ENCODE measurements at places on chromosomes 6 and 20.

DNA sequence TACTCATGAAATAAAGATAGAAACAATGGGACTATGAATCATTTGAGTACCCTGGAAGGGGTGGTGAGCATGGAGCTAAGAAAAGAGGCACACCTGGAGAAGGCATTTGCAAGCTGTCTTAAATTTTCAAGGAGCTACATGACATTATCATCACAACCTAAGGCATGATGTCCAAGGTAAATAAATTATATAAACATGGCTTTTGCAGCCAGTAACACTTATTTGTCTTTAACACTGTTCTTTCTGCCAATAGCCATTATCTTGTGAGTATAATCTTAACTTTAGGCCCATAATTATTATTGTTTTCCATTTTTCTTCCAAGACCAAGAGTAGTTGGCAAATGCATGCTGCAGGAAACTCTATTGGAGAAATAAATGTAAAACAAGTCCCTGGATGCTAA lies 63.7 kb downstream of the ALDH5A1 start:
- DNase-seq = no peak

DNA sequence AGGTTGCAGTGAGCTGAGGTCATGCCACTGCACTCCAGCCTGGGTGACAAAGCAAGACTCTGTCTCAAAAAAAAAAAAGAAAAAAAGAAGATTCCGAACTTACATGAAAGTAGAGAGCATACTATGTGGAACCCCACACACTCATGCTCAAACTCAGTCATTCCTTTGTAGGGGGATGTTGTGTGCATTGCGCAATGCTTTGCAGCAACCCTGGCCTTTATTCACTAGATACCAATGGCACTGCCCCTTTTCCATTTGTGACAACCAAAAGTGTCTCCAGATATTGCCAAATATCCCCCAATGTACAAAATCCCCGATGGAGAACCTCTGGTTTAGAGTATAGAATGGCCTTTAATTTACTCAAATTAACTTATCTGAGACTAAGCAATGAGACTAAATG lies 158.6 kb downstream of the GJA1 start:
- DNase-seq = no peak

DNA sequence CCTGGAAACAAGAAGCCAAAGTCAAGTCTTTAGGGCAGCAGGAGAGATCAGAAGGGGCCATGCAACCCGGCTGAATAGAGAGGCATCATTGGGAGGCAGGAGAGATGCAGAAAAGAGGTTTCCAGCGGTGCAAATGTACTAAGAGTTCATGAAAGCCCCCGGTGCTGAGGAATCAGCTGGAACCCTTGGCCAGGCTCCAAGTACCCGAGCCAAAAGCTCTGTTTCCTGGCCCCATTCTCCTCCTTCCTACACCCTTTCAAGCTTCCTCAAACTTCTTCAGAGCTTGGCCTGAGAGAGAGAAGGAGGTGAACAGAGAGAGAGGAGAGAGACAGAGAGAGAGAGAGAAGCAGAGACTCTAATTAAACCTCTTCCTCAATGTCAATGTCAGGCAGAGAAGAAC lies 433.5 kb downstream of the PRKN start:
- DNase-seq = no peak

GRCh38 chr20:1718604-1719384 lies 61.2 kb upstream of the SIRPG start:
- DNase-seq = no peak

GRCh38 chr6:21158149-21158548 lies 435.4 kb upstream of the SOX4 start:
- no peak for DNase-seq

- no peak for DNase-seq
Measured at GRCh38 chr6:109672175-109672574, 18.8 kb downstream of the AK9 start.

DNA sequence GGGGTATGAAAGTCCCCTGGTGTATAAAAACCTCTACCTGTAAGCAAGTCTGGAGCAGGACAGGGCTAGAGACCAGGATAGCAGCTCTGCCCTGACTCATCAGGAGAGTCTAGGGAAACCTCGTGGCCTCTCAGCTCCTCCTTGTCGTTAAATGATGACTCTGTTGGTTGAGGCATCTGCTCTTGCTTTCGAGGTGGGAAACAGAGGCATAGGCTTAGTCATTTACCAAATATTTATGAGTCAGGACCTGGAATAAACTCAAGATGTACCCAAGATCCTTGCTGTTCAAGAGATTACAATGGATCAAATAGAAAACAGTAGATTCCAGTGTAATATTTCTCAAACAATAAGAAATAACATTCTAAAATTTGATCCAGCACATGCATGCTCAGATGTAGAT lies 5.5 kb downstream of the MANBAL start:
- no peak for DNase-seq

- DNase-seq = no peak
Measured at GRCh38 chr20:25145131-25145530, 50.4 kb upstream of the ENTPD6 start.

DNA sequence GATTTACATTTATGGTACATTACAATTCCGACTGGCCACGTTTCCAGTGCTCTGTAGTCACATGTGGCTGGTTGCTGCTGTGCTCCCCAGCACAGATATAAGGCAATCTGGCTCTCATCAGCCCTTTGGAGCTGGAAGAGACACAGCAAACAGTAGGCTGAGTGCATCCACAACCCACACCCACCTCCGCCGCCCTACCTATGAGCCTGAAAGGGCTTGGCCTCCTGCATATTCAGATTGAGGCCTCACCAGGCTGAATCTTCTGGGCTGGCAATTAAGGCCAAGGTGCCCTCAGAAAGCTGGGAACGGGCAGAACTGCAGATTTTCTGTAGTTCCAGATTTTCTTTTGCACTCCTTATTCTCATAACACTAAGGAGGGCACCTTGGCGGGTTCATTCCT lies 2.7 kb upstream of the SNHG17 start:
- no peak for DNase-seq

- DNase-seq = no peak
Measured at GRCh38 chr20:49286689-49287551, 9.1 kb upstream of the ZNFX1 start.

- no peak for DNase-seq
Measured at GRCh38 chr20:49831022-49831769, 18.6 kb downstream of the SLC9A8 start.

- no peak for DNase-seq
Measured at GRCh38 chr6:93515736-93516135, 96.4 kb upstream of the EPHA7 start.

GRCh38 chr20:43934833-43935232 lies 20.2 kb downstream of the TOX2 start:
- no peak for DNase-seq

- DNase-seq = no peak
Measured at GRCh38 chr20:57749131-57749690, 39.4 kb upstream of the PMEPA1 start.

- DNase-seq = no peak
Measured at GRCh38 chr6:16698162-16698533, 63.1 kb downstream of the ATXN1 start.

- DNase-seq = no peak
Measured at GRCh38 chr6:52724042-52724405, 39.3 kb downstream of the GSTA2 start.

DNA sequence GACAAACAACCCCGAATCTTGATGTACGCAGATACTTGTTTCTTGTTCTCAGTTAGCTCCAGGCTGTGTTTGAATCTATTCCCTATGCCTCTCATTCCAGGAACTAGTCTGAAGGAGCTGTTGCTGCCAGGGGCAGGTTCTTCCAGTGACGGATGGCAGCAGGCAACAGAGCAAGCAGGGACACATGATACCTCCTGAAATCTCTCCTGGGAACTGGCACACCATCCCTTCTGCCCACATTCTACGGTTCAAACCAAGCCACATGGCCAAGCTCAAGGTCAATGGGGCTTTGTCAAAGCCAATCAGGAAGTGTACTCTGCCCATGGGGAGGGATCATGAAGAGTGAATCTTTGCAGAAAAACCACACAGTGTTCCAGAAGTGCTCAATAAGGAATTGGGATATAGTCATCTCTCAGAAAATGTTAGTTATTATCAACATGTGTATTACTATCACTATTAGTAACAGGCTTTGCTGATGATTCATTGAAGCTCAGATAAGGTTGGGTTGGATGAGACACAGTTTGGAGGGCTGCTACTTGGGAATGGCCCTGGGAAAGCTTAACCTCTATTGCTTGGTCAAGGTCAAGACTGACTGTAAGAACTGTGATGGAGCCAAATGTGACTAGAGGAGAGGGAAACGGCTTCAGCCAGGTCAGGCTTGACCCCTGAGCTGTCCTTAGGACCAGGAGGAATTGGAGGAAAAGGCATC lies 454.9 kb downstream of the PTPRT start:
- DNase-seq = no peak

DNA sequence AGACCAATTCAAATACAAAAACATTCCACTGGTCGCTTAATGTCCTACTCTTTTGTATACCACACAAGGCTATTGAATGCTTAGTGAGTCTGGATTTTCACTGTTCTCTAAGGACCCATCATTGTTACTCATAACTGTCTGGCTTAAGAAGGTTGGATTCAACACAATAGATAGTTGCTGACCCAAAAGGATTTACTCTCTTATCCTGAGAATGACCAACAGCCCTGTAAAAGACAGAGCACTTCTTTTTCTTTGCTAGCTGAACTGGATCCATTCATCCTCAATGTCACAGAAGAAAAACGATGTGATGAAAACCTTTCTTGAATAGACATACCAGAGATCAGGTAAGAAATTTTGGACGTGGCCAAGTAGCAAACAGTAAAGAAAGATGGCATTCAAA lies 645.6 kb downstream of the KHDRBS2 start:
- DNase-seq = no peak

- DNase-seq = no peak
Measured at GRCh38 chr6:3518356-3519190, 61.7 kb upstream of the SLC22A23 start.

GRCh38 chr6:154230393-154230792 lies 126.2 kb downstream of the IPCEF1 start:
- DNase-seq = no peak

GRCh38 chr20:10619427-10619826 lies 54.4 kb downstream of the JAG1 start:
- DNase-seq = no peak

DNA sequence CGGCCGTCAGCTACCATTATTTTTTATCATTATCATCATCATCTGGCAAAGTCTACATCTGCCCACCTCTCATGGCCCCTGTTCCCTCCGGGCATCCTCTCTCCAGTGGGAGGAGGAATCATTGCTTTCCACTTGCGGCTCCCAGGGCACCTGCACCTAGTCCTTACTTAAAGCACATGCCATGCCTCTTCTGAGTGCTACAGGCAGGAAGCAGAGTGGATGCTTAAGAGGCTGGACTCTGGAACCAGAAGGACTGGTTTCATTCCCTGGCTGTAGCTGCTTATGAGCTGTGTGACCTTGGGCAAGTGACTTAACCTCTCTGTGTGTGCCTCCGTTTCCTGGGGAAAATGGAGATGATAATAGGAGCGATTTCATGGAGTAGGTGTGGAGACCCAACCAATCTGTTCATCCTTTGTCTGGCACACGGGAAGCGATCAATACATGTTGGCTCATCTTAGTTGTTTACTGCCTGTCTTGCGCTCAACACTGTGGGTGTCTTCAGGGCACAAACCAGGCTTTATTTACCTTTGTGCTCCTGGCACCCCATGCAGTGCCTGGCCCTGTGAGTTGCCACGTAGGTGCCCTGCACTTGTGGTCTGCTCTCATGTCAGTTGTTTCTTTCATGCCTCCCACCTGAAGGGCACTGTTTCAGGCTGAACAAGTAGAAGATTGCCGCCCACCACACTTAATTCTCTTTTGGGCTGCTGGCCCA lies 317.0 kb upstream of the SULF2 start:
- DNase-seq = no peak

- no peak for DNase-seq
Measured at GRCh38 chr6:107968081-107968480, 10.1 kb upstream of the SEC63 start.

DNA sequence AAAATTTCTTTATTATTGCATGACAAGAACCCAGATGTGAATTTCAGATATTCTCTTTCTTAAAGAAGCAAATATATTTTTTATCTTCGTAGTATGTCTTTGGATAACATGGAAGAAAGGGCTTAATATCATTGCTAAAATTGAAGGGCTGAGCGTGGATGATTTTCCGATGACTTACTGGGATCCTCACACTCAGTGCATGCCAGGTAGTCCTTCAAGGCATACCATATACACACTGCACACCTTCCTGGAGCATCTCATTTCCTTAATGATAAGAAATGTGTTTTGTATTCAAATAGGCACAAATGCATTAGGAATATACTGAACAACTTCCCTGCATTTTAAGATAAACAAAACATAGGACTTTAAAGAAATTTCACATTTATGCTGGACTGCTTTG lies 193.9 kb upstream of the MAP3K7 start:
- DNase-seq = no peak

GRCh38 chr6:139452148-139452876 lies 77.9 kb upstream of the CITED2 start:
- no peak for DNase-seq

DNA sequence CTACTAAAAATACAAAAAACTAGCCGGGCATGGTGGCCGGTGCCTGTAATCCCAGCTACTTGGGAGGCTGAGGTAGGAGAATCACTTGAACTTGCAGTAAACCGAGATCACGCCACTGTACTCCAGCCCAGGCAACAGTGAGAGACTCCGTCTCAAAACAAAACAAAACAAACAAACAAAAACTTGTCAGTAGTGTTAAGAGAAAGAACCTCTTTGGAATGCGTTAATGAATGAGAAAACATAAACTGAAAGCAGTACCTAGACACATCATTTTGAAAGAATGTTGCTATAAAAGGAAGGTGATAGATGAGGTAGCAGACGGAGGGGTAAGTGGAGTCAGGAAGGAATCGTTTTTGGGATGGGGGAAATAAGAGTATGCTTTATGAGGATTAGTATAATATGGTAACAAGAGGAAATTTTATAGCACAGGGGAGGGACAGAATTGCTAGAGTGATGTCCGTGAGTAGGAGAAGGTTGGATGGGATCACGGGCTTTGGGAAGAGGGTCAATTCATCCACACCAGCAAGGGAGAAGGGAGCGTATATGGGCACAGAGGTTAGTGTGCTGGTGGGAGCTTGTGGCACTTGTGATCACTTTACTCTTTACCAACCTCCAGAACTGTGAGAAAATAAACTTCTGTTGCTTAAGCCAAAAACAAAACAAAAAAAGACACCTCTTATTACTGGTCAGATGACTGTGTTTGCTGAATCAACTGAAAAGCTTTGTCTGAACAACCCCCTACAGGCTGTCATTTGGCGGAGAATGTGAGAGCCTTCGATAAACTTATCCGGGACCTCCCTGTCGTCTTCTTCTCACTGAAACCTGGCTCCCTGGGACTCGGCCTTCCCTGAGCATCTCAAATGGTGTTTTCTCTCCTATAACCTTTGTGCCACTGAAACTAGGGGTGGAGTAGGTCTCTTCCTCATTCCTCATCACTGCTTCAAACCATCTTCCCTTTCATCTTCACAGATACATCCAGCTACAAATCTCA lies 48.9 kb upstream of the TFAP2A start:
- no peak for DNase-seq

DNA sequence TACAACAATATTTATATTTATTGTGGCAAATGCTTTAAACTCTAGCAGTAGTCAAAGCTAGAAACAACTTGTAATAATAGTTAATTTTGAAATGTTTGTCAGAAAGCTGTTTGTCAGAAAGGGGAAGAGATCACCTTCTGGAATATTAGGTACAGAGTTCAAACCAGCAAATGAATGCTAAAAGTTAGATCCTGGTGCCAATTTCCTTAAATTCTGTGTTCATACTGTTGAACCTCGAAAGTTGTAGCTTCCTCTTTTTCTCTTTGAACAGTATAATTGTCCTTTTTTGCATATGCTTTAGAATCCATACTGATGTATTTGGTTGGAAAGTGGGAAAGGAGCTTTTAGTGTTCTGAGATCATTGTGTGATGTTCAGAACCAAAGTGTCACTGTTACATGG lies 22.4 kb downstream of the ITCH start:
- DNase-seq = no peak

- DNase-seq = no peak
Measured at GRCh38 chr6:159540883-159541282, 152.2 kb downstream of the SOD2 start.

Data from activated CD4-positive, alpha-beta T cell treated with anti-CD3 and anti-CD28 coated beads for 4 hours (primary cell).